ENCODE measurements at places on chromosomes 3 and 15.

DNA sequence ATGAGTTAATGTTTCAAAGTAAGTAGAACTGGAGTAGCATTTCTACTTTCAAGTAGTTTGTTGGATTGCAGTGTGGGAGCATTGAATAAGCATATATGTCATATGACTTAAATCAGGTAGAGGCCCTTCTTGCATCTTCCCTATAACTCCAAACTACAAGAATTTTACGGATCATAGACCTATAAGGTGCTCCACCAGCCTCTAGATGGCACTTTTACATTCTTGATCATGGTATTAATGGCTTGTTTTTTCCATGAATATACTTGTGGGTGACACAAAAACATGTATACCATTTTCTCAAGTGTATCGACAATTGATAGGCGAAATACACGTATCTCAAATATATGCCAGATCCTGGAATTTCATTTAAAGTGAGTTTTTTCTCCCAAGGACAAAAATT is 311.1 kb downstream of the ZPLD1 start:
- no peak for DNase-seq

DNA sequence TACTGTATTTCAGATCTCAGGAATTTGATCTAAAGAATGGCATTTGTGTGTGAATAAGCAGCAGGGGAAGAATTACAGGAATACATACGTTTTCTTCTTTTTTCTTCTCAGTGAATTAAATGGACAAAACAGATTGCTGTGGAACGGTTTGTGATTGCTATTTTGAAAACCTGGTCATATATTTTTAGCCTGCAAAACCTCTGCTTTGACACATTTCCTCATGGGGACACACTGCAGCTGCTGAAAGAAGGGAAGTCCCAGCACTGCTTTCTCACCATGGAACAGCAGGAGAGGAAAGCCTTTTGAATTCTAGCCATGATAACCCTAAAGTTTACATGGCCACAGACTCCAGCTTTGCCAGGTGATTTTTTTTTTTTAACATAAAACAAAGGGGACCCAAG is 315.0 kb downstream of the OXSM start:
- no peak for DNase-seq

GRCh38 chr15:81948222-81948621 is 97.6 kb downstream of the MEX3B start:
- no peak for DNase-seq

- no peak for DNase-seq
Observed at GRCh38 chr15:98718426-98719136, 70.2 kb downstream of the IGF1R start.

DNA sequence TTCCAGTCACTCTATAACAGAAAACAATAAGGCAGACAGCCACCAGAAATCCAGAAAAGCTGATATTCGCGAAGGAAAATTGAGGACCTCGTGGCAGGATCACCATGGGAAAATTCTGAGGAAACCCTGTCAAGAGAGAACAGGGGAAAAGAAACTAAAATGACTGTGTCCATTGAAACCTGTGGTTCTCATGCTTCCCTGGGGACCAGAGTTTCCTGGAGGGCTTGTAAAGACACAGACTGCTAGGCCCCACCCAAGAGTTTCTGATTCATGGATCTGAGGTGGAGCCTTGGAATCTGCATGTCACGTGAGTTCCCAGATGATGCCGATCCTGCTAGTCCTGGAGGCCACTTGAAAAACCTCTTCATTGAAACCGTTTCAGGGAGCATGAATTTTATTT is 420.5 kb downstream of the EPHB1 start:
- no peak for DNase-seq

- peak; percentile 61 for DNase-seq
Observed at GRCh38 chr15:31489801-31490646, 163.4 kb downstream of the KLF13 start.

DNA sequence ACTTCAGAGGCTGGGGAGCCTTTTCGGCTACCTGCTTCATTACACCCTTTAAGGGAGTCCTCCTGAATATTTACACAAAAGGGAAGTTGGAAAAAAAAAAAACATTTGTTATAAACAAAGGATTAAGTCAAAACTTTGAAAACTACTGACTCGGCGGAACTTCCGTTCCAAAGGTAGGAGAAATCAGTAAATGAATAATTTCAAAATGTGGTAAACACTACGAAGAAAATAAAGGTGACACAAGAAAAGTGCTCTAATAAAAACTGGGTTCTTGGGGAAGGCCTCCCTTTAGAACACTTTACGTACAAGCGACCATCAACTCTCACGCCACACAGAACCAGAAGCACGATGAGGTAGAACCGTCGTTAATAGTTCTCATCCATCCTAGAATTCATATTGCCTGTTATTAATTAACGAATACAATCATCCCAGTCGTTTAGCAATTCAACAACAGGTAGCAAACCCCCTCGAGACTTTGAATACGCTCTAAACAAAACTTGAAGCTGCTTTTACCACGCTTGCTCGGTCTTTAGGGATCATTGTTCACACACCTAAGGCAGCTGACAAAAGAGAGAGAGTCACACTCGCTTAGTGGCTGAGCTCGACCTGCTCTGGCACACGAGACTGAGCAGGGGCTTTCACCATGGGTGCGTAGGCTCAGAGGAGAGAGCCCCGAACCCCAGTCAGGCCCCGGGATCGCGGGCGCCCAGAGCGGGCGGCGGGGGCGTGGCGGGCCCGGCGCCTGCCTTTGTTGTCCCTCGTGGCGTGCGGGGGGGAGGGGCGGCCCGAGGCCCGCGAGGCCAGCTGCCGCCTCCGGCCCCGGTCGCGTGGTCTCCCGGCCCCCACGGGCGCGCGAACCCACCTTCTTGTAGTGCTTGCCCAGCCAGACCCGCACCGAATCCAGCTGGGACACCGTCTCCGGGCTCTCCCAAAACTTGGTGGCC is 680 bp downstream of the SMARCC1 start:
- DNase-seq = peak; percentile 85

DNA sequence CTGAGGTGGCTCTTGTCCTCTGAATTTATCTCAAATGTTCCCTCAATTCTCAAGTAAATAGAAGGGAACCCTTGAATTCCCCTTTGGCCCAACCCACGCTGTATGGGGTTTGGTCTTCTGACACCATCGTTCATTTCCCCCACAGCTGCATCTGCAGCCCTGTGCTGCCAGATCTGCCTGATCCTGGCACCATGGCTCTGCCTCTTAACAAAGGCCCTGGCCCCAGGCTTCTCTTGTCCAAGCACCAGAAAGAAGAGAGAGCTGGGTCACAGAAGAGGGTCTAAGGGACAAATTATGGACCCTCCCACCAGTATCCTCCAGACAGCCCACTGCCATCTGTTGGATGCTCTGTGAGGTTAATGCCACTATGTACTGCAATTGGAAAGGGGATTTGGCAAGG is 1.8 kb downstream of the MAP1A start:
- no peak for DNase-seq

GRCh38 chr3:65549626-65549959 is 489.1 kb downstream of the MAGI1 start:
- no peak for DNase-seq

DNA sequence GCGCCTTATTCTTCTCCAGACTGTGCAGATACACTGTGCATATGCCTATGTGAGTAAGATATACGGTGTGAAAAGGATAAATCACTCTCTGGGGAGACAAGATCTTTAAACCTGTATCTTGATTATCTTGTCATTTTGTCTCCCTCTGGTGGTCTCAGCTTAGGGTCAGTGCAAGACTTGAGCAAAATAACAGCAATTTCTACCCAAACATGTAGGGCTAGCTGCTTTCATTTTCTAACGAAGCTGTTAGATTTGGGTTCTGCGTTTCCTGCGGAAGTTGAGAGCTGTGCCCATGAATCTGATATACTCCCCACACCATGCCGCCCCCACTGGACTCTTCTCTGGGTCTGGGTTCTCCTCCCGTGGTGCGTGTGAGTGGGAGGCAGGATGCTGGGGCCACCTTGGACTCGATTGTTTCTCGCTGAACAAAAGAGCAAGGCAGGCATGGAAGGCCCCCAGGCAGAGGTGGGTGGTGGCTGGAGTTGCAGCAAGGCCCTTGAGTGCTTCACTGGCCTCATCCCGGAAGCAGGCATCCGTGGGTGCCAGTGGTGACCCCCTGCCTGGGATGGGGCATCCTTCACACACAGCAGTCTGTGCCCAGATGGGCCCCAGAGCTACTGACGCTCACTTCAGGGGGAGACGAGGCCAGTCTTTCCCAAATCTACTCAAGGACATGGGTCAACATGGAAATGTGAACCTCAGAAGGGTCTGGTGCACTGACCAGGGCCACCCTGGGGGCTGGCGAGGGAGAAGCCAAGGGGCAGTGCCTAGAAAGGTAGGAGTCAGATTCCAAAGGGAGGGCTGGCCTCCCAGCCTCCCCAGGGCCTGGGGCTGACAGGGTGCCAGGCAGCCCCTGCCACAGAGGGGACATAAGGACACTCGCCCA is 179.6 kb downstream of the NSMCE3 start:
- peak; percentile 67 for DNase-seq

GRCh38 chr15:90030376-90030775 is 29.3 kb downstream of the ZNF710 start:
- DNase-seq = no peak

DNA sequence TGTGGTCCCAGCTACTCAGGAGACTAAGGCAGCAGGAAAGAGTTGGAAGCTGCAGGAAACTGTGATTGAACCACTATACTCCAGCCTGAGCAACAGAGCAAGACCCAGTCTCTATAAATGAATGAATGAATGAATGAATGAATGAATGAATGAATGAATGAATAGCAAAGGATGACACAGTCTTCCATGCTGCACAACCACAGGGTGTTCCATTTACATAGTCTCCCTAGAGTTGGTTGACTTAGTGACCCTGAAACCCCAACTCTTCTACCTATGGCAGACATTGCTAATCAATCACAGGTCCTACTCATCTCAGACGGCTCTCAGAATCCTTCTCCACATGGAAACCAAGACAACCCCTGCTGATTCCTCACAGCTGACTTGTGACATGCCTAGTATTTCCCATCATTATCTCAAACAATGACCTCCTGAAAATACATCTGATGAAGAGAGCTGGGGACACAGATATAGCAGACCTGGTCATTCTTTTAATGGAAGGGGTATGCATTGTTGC is 2.1 kb downstream of the IQCF5 start:
- DNase-seq = no peak

- no peak for DNase-seq
Observed at GRCh38 chr3:126013751-126014156, 44.8 kb downstream of the ROPN1B start.

DNA sequence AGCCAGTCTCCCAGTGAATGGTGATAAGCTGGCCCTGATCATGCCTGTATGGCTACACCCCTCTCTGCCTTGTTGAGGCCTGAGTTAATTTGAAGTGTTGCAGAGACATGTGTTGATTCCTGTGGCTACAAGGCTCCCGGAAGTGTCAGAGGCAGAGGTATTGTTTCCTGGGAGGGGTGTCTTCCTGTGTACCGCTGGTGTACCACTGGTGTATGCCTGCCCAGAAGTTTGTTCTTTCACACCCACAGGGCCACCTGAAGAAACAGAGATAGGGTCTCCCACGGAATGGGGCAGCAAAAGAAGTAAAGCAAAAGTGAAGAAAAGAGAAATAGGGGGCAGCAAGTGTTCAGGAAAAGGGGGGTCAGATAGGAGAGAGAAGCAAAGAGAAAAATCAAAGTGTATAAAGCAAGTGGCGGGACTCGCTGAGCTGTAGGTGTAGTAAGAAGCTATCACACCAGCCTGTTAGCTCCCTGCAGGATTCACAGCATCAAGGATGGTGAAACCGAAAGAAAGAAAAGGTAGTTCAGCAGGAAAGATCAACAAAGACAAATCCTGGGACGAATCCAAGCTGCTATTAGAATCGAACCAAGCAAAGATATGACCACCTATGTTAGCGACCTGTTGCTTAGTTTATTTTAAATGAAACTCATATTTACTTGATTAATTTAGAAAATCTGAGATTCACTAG is 36.6 kb upstream of the CD47 start:
- peak; percentile 69 for DNase-seq

DNA sequence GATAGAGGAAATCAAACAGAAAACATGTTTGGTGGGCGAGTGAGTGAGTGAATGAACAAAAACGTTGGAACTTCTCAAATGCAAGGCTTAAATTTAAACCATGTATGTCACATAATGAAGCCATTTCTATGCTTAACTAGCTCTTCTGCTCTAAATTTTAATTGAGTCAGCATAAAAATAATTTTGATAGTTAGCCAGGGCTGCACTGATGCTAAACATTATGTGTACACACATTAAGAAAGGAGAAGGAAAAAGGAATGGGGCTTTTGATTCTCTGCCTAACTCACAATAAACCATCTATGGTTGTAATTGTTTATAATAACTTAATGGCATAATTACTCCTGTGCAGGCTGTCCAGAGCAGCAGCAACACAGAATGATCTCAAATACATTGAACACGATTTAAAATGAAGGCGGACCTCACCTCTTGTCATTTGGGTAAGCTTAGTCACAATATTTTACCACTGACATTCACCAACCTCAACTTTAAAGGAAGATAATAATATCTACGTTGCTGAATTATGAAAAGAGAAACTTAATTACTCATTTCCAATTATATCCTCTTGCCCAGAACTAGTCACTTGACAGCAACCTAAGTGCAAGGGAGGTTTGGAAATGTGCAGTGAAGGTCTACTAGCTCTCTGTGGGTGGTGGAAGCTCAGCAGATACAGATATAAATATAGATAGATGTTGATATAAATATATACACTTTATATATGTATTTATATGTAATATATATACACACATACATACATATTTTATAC is 318.4 kb upstream of the TRIM42 start:
- DNase-seq = no peak

DNA sequence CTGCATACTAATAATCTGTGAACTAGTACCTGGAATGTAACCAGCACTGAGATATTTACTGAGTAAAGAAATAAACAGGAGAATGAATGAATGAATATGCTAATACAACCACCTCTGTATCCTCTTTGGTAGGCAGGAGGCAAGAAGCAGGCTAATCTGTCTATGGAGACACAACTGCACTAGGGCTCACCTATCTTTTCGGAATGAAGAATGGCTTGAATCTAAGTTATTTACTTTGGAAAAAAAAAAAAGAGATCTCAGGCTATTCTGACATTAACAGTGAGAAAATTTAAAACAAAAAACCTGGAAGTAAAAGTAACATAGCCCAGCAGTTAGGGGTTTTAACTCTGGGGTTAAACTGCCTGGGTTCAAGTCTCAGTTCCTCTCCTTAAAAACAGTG is 174.2 kb downstream of the FOXP1 start:
- DNase-seq = no peak

DNA sequence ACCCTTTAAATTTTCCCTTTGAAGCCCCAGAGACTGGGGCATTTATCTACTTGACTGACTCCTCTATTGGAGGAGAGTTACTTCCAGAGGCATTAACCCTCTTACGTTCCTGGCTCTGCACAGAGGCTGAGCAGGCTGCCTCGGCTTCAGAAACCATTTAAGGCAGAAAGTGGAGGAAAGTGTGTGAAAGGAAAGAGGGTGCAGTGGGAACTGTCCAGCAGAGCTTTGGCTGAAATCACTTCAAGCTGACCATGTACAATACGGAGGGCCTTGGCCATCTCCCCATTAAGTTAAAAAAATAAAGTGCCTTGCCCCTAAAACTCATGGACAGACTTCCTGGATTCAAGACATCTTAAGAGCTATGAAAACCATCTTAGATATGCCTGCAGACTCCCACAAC is 238.7 kb downstream of the SV2B start:
- no peak for DNase-seq

GRCh38 chr3:8154617-8155016 is 347.0 kb upstream of the LMCD1 start:
- DNase-seq = no peak
